CD4-positive, alpha-beta T cell (primary cell): ENCODE measurements at places on chromosomes 5 and 9. TPM values are rescaled to one million over a fixed set of nuclear protein-coding genes. Genes with fewer than 3 reads are reported as not detected.

GRCh38 chr9:84667571-84668195 lies 1.8 kb upstream of the NTRK2 start:
- peaks cover 24% of the 10 kb centered on the region for H3K27me3 ChIP-seq
- H3K4me3 ChIP-seq, result no peak overlapping the region
- H3K36me3 ChIP-seq, result no peaks in the 10 kb centered on the region
- H3K27ac ChIP-seq, result no peak overlapping the region

GRCh38 chr9:123997665-123998277 lies 13.8 kb upstream of the LHX2 start:
- H3K4me3 ChIP-seq, result no peak overlapping the region
- H3K27me3 ChIP-seq, result peaks cover 76% of the 10 kb centered on the region

DNA sequence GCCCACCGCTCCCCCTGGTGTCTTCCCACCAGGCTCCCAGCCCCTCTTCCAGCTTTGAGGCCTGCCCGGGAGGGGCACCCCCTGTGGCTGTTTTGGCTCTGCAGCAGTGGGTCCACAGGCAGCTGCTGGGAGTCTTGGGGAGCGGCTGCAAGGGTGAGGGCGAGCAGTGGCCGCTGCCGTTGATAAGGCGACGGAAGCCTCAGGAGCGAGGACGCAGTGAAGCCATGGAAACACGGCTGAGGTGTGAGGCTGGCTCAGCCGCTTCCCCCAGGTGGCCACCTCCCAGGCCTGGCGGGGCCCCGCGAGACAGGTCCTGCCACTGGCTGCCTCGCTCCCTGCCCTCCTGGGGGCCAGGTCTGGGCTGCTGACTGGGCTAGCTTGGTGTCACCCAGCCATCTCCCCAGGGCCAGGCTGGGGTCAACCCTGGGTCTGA lies 41.5 kb downstream of the CXXC5 start:
- H3K4me3 ChIP-seq, result no peak overlapping the region
- no peak overlapping the region for H3K27ac ChIP-seq
- H3K36me3 ChIP-seq, result no peaks in the 10 kb centered on the region
- peaks cover 2% of the 10 kb centered on the region for H3K4me1 ChIP-seq

Gene PAPPA
- 0.03 TPM for total RNA-seq
